Gastrocnemius medialis (tissue), 4 donors: ENCODE measurements at places on chromosomes 5 and 9.

- no peak for DNase-seq
Observed at GRCh38 chr5:159403906-159404681, 73.8 kb upstream of the IL12B start.

DNA sequence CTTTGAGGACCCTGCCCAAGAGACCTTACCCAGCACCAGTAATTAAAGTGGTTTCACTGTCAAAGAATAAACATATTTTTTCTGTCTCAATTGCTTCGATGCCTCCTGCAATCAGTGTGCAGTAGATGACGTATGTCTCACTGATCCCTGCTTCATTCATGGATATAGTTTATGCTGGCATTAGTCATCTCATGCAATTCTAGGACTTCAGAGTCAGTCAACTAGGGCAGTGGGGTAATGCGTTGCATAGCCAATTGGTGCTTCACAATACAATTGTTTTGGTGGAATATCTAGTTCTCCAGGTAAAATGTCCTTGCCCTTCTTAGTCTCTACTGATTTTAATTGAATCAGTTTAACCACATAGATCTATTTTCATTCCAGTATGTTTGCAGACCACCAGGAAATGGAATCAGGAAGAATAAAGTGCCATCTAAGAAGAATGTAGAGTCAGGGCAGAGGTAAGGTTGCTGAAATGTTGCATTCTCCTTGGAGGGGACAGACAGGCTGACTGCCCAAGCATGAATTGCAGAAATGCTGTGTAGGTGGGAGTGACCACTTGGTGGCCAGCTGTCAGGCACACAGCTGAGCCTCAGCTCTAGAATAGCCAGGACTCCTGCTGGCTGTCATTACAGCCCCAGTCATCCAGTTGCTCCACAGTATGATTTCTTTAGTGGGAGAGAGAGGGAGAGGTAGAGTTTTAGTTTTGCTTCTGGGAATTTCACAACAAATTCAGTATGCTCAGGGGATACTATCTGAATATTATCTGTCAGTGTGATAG is 73.5 kb upstream of the MEGF10 start:
- no peak for DNase-seq

- DNase-seq: no peak
Observed at GRCh38 chr9:16514131-16514530, 356.3 kb downstream of the BNC2 start.

- no peak for DNase-seq
Observed at GRCh38 chr9:90958328-90958727, 156.7 kb downstream of the SYK start.

DNA sequence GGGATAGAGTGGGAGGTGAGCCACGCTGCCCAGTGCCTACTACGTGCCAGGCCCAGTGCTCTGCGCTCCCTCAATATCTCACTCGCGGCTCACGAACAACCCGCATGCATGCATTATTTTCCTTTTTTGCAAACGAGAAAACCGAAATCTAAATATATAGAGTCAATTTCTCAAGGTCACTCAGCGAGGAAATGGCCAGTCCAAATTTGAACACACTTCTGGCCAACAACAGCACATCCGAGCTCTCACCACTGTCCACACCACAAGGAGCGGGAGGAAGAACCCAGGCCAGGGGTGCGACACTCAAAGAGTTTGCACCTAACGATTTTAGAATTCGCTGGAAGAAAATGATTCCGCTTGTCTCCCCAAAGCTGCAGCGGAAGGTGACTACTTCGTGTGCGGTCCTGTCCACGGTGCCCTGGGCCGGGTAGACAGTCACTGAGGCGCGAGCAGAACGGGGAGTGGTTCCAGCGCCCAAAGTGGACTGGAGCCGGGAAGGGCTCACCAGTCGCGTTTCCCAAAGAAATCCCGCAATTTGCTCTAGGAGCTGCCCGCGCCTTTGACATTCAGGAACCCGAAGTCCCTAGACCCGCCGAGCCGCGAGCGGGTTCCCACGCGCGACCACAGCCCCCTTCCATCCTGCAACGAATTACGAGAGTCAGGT is 1.1 kb upstream of the TLX3 start:
- no peak for DNase-seq

- DNase-seq: no peak
Observed at GRCh38 chr9:113152699-113153098, 1.9 kb downstream of the SLC31A2 start.

- DNase-seq: no peak
Observed at GRCh38 chr5:138230981-138231589, 18.0 kb upstream of the CDC23 start.

- no peak for DNase-seq
Observed at GRCh38 chr9:32725066-32725860, 58.1 kb upstream of the TMEM215 start.

DNA sequence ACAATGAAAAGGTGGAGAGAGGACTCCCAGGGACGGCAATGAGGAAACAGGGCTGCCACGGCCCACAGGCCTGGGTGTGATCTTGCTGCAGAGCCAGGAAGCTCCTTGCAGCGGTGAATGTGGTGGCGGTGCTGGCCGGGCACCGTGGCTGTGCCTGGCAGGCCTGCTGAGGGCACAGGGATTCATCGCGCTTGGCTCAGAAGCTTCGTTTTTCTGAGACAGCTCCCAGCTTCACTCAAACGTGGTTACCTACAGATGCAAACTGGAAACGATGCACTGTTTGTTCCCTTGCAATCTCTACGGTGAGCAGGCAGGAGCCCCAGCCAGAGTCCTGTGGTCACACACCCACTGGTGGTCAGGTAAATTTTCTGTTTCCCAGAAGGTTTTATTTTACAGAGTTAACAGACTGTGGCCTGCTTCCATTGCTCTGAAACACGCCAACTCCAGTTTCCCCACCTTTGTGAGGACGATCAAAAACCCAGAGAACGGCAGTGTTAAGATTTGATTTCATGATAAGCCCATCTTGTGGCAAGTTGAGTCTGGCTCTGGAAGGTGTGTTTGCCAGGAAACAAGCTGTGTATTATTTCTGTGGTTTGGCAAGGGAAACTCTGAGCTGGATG is 183.9 kb downstream of the AUH start:
- no peak for DNase-seq

DNA sequence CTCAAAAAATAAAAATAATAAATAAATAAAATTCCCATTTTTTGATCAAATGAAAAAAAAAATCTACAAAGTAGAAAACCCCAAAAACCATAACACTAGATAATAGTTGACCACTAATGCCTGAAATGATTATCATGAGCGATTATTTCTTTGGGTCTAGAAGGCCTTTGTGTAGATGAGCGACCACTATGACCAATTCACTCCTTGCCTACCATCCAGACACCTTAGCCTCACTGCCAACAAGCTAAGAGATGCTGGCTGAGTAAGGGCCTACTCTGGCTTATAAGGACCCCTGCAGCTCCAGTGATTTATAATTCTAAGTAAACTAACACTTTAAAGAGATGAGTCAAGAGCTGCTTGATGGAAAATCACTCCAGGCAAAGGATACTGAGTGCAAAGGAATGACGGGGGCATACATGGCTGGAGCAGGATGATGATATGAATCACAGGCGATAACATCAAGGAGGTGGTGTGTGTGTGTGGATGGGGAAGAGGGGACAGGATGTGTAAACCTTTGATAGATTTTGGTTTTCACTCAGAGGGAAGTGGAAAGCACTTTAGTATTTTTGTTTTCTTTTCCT is 4.8 kb upstream of the F2RL1 start:
- DNase-seq: no peak
